ENCODE measurements at places on chromosomes 12 and 14.

DNA sequence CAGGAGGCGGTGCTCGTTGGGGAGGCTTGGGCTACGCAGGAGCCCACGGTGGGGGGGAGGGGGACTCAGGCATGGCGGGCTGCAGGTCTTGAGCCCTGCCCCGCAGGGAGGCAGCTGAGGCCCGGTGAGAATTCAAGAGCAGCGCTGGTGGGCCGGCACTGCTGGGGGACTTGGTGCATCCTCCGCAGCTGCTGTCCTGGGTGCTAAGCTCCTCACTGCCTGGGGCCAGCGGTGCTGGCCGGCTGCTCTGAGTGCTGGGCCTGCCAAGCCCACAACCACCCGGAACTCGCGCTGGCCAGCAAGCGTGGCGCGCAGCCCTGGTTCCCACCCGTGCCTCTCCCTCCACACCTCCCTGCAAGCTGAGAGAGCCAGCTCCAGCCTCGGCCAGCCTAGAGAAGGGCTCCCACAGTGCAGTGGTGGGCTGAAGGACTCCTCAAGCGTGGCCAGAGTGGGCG lies 3.2 kb downstream of the METTL25 start:
- no peak for DNase-seq

DNA sequence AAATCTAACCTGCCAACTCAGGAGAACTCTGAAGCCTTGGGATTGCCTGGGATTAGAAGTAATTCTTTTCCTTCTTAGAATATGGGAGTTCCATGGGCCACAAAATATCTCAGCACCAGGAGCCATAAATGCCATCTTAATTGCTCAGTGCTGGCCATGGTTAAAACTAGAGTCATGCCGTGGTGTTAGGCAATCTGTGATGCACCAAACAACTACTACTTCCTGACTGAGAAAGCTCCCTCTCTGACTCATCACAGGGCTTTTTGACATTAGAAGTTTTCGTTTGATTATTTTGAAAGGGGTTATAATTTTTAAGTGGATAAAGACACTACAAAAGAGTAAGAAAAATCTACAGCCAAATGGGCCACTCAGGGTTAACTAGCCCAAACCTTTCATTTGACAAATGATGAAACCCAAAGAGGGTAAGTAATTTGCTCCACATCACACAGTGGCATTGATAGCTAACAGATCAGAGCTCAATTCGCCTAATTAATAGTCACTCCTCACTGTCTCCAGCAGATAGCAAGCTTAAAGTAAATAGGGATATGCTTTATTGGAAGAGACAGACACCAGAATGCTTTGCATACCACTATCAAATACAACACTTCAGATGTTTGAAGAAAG lies 377.3 kb downstream of the EMP1 start:
- DNase-seq = peak; percentile 79

GRCh38 chr14:102645746-102646440 lies 53.4 kb downstream of the RCOR1 start:
- no peak for DNase-seq

GRCh38 chr12:63018273-63018672 lies 83.3 kb upstream of the PPM1H start:
- peak; percentile 30 for DNase-seq

DNA sequence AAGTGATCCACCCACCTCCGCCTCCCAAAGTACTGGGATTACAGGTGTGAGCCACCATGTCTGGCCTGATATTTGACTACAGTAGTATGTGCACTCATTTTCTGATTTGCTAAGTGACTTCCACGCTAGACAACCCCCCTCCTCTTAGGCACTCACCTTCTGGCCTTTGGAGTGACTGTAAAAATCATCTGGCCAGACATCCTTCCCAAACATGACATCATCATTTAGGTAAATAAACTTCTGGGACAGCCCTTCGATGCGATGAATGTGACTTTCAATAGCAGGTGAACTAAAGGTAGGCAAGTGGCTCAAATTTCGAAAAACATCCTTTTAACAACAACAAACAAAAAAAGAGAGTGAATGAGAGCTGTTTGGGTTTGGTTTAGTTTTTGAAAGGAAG lies 30.6 kb upstream of the SYCP3 start:
- no peak for DNase-seq

DNA sequence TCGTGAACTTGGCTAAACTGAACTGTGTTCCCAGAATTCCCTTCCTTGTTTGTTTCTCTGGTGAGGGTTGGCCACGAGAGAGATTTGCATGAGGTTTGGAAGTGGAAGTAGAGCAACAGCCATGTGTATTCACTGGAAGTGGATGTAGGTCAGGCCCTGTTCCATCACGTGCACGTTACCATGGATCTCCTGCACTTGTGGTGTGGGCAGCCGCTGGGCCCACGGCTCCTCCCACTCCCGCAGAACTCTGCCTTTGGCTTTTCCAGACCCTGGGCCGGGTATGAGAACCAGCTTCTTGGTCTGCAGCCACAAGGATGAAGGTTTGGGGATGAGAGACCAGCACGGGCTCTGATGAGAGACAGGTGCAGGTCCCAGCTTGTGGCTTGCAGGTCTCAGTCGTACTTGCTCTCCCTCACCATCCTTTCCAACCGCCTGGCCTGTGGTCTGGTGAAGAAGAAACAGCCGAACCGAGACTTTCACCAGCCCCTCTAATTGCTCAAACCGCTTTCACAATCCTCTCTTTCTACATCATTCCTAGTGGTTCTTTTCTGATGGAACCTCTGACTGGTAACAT lies 94.9 kb downstream of the DUSP16 start:
- DNase-seq = no peak

- DNase-seq = peak; percentile 86
Measured at GRCh38 chr14:20609215-20610001, 18.2 kb upstream of the RNASE12 start.

- DNase-seq = no peak
Measured at GRCh38 chr12:13769966-13770365, 211.4 kb downstream of the GRIN2B start.

DNA sequence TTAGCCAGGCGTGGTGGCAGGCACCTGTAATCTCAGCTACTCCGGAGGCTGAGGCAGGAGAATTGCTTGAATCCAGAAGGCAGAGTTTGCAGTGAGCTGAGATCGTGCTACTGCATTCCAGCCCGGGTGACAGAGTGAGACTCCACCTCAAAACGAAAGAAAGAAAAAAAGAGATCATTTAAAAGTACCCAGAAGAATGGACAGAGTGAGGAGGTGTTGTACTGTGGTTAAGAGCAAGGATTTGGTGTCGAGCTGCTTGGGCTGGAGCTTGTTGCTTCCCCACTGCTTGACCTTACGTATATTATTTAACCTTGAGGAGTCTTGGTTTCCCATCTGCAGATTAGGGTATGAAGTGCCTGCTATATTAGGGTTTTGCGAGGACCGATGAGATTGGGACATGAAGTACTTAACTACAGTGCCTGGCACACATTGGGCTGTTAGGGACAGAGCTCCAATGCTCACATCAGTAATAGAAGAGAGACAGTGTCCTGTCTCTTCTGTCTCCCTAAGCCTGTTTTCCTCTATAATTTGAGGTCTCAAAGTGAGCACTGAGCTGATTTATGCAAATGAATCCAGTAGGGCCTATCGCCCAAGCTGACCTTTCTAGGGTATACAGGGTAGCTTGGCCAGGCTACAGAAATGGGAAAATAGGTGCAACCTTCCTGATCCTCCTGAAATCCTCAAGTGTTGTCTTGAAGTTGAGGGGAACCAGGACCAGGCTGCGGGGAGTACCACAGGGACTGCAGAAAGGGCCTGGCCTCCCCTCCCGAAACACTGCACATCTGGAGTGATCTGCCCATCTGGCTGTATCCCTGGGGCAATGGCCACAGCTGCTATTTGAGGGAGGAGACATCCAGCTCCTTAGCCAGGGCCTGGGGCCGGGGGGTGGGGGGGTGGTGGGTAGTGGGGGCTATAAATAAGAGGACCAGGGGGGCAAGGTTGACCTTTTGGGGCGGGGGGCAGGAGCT lies 8.6 kb upstream of the HDAC7 start:
- no peak for DNase-seq

- no peak for DNase-seq
Measured at GRCh38 chr14:78007160-78007559, 163.0 kb upstream of the NRXN3 start.

DNA sequence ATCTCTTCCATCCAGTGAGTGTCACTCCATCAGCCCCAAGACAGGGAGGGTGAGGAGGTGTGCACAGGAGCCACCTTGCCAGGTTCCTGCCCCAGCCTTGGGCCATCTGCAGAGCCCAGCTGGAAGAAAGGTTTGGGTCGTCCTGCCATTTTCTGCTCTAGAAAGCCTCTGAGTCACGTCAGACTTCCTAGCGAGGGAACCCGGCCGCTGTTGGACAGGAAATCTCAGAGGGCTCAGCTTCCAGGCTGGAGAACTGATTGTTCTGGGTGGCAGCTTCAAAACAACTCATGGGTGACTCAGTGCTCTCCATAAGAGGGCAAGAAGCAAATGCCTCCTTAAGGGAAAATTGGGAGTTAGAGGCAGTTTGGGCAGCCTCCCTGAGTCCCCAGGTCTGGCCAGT lies 16.6 kb downstream of the HIP1R start:
- peak; percentile 88 for DNase-seq

GRCh38 chr12:53097207-53097563 lies 282 bp upstream of the IGFBP6 start:
- peak; percentile 50 for DNase-seq

DNA sequence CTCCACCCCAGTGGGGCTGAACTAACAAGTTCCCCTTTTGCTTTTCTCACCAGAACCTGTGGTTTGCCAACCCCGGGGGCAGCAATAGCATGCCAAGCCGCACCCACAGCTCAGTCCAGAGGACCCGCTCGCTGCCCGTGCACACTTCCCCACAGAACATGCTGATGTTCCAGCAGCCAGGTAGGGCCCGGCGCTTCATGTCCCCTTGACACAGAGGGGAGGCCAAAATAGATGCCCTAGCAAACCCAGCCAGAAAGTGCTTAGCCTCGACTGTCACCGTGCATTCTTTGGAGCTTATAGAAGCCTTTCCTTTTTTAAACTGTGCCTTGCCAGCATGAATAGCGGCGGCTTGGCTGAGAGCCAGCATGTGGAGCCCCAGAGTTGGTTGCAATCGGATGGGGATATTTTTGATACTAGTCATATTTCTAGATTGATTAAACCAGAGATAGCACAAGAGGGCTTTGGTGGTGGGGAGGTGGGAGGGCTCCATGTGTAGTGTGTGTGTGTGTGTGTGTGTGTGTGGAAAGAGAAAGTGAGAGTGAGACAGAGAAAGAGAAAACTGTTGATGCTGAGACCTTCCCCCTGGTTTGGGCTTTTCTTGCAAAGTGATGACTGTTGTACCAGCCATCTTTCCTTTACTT lies 126.1 kb downstream of the GCH1 start:
- DNase-seq = peak; percentile 85

- DNase-seq = peak; percentile 11
Measured at GRCh38 chr14:97959251-97959650, 1162.1 kb downstream of the VRK1 start.

DNA sequence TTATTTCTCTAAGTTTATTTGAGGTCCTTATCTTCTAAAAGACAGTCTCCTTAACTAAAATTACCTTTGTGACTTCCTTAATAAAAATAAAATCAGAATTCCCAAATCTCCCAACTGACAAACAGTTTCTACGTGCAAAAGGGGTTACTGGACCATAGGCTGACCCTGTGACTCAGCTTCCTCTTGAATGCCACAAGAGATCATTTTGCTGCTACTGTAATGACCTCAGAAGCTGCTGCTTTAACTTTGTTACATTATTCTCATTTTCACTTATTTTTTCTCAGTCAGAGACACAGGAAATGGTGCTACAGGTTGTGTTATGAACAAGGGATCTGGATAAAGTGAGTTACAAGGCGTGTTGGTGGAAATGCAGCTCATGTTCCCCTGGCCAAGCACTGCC lies 132.2 kb upstream of the TMTC2 start:
- DNase-seq = no peak

DNA sequence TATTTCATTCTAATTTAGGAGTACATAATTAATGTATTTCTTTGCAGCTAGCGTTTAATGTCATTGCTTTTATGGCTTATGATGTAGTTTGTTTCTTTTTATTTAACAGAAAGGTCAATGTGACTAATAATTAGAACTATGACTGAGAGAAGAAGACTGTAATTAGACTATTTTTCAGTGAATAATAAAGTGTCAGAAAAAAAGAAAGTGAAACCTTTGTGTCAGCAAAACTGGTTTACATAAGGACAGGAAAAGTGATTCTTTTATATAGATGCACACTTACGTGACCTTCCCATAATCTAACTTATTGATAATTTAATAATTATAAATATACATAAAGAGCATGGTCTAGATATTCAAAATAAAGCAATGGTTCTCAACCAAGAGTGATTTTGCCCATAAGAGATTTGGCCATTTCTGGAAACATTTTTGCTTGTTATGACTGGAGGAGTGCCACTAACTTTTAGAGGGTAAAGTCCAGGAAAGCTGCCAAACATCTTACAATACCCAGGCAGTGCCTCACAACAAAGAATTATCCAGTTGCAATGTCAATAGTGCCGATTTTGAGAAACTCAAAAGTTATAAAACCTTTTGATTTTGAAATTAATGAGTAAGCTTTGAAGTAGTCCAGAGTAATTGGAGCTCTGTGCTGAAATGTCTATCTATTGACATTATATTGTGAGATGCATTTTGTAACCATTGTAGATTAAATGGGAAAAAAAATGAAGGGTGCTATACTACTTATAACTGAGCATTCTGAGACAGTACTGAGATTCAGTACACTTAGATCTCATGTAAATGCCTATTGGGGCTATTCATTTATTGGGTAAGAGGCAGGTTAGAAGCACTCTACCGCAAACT lies 227.1 kb downstream of the C12orf50 start:
- peak; percentile 77 for DNase-seq

- DNase-seq = no peak
Measured at GRCh38 chr12:111747333-111747732, 19.4 kb upstream of the ALDH2 start.

Measured in fibroblast of skin of back (primary cell).